ENCODE measurements at places on chromosomes 7 and 10. TPM values are rescaled to one million over a fixed set of nuclear protein-coding genes. Genes with fewer than 3 reads are reported as not detected.

DNA sequence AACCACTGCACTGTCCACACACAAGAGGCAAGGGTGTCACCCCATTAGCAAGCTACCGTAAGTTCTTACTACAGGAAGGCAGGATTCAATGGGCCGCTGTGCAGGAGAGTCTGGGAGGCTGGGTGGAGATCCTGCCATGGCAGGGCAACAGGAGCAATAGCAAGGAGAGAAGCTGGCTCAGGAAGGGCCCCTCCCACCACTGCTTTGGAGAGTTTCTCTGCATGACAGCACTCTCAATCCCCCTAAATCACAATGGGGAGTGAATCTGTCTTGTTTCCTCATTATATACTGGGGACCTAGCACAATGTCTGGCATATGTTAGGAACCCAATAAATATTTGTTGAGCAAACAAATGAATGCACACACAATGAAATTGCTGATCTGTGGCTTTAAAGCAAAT is 83.2 kb upstream of the SFMBT2 start:
- no peak for DNase-seq
- no peak overlapping the region for H3K27ac ChIP-seq
- H3K4me1 ChIP-seq: peaks cover 6% of the 10 kb centered on the region
- H3K27me3 ChIP-seq: no peaks in the 10 kb centered on the region

- no peak overlapping the region for H3K27ac ChIP-seq
- no peak for DNase-seq
- H3K36me3 ChIP-seq: no peaks in the 10 kb centered on the region
Measured at GRCh38 chr10:77673515-77674140, 36.0 kb upstream of the KCNMA1 start.

SLC18A3 gene
- not detected for total RNA-seq

GRCh38 chr7:157276731-157277562 is 59.9 kb upstream of the DNAJB6 start:
- no peak overlapping the region for H3K27ac ChIP-seq
- H3K4me3 ChIP-seq: no peak overlapping the region
- no peaks in the 10 kb centered on the region for H3K27me3 ChIP-seq
- no peaks in the 10 kb centered on the region for H3K36me3 ChIP-seq

DNA sequence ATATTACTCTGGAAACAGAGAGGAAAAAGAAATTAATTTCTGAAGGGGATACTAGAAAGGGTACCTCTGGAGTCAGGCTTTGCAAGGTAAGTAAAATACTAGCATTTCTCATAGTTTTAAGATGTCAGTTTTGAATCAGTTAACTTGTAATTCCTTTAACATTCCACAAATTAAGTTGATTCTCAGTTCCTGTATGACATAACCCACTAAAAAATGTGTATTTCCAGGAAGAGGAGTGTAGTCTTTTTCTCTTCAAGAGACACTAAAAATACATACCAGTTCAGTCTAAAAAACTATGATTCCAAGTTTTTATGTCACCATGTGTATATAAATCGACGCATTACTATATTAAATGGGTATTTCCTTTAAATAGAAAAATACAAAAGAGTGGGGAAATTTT is 113.2 kb downstream of the CDK6 start:
- H3K27me3 ChIP-seq: no peaks in the 10 kb centered on the region

DNA sequence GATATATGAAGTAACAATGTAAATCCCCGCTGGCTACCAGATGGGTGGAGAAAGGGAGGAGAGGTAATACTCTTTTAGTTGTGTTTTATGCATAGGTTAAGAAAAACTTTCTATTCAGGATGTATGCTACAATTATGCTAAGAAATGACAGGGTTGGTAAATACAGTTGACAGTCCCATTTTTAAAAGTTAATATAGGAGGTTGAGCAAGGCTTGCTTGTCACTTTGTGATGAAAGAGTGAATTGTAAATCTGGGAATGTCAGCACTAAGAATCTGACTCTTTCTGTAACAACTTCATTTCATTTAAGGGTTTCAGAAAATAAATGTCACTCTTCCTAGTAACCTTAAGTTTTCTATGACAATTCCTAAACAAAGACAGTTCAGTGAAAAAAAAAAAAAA is 59.8 kb downstream of the PTPRZ1 start:
- H3K4me3 ChIP-seq: no peak overlapping the region
- no peak overlapping the region for H3K27ac ChIP-seq
- H3K36me3 ChIP-seq: no peaks in the 10 kb centered on the region
- H3K4me1 ChIP-seq: peaks cover 5% of the 10 kb centered on the region

DNA sequence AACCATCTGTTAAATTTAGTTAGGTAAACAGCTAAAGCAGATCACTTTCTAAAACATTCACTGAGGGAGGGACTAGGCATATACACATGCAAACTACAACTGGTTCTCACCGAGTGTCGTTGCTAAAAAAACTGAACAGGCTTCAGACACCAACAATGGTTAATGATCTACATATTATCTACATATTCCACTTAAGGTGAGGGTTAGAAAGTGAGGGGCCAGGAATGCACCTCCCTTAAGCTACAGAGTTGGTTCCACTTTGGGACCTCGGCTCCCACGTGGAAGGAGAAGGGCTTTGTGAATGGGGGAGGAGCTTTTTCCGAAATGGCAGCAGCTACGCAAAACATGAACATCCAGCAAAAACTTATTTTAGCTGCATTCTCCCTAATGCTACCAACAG is 5.8 kb downstream of the CTBP2 start:
- peaks cover 39% of the 10 kb centered on the region for H3K4me1 ChIP-seq
- no peak for DNase-seq
- no peak overlapping the region for H3K4me3 ChIP-seq
- no peaks in the 10 kb centered on the region for H3K36me3 ChIP-seq
- H3K27me3 ChIP-seq: no peaks in the 10 kb centered on the region

SFXN2 gene
- total RNA-seq: 27.0 TPM

- no peak overlapping the region for H3K27ac ChIP-seq
- peaks cover 44% of the 10 kb centered on the region for H3K36me3 ChIP-seq
- no peaks in the 10 kb centered on the region for H3K27me3 ChIP-seq
- no peak for DNase-seq
- H3K4me3 ChIP-seq: no peak overlapping the region
Measured at GRCh38 chr7:6425948-6426347, 21.8 kb downstream of the DAGLB start.

GRCh38 chr7:1357601-1358271 is 101.5 kb downstream of the MICALL2 start:
- peaks cover 3% of the 10 kb centered on the region for H3K27me3 ChIP-seq
- DNase-seq: no peak
- no peaks in the 10 kb centered on the region for H3K4me1 ChIP-seq
- H3K27ac ChIP-seq: no peak overlapping the region
- H3K36me3 ChIP-seq: no peaks in the 10 kb centered on the region

Data from lung (tissue), 17 donors.